ENCODE measurements at places on chromosomes 12 and 14. TPM values are rescaled to one million over a fixed set of nuclear protein-coding genes. Genes with fewer than 3 reads are reported as not detected.

Gene REM2
- total RNA-seq: not detected

Gene NEUROD4
- total RNA-seq: not detected

Gene PRB2
- not detected for total RNA-seq

Gene GTF2H3
- 60.0 TPM for total RNA-seq

Gene DAO
- total RNA-seq: not detected

Gene INSM2
- not detected for total RNA-seq

Gene ENDOU
- not detected for total RNA-seq

Gene GPR65
- total RNA-seq: 0.28 TPM

Gene GNB3
- total RNA-seq: 1.4 TPM

Gene EIF2S3B
- 0.85 TPM for total RNA-seq

Gene ANO2
- 0.19 TPM for total RNA-seq

Gene KRT7
- total RNA-seq: 80.3 TPM

Gene SDS
- not detected for total RNA-seq
